Activated CD4-positive, alpha-beta T cell treated with anti-CD3 and anti-CD28 coated beads for 24 hours (primary cell): ENCODE measurements at places on chromosomes 2 and 18.

DNA sequence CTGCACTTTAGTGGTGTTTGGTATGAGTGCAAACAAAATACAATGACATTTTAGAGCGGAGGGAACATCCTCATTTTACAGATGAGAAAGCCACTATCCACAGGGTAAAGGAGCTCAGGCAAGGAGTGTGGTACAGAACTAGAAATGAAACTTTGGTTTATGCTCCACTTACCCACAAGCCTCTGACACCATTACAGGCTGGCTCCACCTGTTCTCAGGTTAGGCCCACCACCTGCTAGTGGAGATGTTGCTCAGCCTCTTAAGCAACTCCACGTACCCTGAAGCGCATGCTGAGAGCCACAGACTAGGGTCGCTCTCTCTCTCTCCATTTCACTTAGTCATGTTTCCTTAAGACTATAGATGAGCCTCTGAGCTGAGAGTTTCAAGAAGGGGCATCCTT is 130.0 kb downstream of the MBD2 start:
- no peak for DNase-seq

DNA sequence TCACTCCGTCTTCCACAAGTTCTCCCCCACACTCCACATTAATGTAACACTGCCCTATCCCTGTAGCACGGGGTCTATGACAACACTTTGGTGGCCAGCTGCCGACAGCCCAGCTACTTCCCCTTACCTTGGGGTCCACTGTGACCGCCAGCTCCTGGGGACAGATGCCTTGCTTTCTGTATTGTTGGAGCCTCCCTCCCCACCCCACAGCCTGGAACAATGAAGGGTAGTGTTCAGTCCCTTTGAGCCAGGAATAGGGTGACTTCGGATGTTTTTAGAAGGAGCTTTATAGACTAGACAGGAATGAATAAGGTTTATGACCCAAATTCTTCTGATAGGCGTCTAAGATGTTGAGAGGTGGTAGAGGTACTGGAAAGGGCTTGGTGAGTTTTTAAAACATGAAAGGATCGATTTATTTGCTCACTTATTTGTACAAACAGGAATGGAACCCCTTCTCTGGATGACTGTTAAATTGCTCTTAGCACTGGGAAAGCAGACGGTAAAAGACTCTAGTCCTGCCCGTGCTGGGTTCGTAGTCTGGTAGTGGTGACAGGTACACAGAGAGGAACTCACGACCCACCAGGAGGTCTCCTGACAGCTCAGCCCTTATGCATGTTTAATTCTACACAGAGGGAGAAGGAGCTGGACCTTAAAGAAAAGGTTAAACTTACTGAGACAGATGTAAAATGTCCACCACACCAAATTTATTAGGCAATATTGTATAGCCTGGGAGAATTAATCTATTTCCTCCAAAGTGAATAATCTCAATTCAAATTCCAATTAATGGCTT is 90.9 kb downstream of the MYCN start:
- no peak for DNase-seq

GRCh38 chr2:26475037-26475436 is 2.9 kb downstream of the OTOF start:
- no peak for DNase-seq

DNA sequence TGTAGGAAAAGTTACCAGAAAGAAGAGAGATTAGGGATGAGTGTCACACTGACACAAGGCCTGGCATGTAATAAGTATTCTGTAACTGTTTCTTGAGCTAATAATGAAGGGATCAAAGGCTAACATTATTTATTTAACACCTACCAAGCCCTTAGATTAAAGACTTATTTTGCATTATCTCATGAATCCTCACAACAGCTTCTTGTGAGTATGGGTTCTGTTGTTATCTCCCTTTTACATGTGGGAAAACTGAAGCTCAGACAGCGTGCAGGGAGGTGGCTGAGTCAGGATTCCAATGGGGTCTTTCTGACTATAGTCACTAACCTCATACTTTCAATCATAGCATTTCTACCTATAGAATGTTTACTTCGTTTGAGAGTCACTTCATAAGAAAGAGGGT is 79.0 kb upstream of the PROKR1 start:
- no peak for DNase-seq

DNA sequence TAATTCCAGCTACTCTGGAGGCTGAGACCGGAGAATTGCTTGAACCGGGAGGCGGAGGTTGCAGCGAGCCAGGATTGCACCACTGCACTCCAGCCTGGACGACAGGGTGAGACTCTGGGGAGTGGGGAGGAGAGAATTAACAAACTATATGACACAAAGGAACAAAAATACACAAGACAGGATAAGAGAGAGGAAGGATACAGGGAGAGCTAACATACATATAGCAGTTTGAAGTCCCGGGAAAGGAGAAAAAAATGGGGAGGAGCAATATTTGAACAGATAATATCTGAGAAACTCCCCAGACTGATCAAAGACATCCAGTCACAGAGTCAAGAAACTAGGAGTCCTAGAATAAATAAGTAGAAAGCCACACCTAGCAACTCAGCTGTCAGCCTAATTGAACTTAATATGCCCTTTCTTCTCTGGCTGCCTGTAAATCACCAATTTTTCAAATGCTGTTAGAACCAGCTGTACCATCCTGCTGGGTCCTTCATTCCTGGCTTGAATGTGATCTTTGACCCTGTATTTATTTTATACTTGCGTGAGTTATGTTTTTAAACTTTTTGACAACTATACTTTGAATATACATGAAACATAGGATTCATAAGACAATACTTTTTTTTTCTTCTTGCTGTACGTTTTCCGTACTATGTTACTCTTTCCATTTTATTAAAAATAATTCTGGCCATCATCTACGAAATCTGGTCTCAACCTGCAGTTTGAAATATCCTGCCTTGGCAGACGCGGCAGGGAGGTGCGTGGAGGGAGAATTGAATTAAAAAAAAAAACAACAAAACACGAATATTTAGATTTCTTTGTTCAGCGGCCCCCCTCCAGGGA is 876 bp upstream of the CYP27A1 start:
- no peak for DNase-seq

GRCh38 chr2:163351143-163351542 is 384.7 kb downstream of the FIGN start:
- DNase-seq, result no peak

DNA sequence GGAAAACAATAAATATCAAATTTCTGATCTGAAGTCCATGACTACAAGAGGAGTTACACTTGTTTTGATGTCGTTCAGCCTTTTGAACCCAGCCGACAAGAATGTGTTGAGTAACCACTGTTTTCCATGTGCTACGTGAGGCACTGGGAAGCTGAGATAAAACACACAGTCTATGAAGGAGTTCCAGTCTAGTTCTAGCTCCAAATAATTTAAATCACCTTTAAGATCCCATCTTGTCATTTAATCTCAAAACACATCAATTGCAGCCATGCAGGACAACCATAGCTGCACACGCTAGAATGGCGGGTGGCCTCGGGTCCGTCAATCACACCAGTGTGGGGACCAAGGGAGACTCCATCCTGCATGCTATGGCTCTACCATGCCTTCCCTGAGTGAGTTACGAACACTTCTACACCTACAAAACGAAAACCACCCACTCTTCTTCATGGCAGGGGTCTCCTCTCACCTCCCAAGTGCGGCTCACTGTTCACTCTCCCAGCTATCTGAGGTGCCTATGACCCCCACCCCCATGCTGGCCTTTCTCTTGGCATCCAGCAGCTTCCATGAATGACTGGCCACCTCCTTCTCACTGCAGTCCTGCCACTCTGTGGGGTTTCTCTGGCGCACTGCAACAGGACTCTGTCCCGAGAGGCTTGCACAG is 3.8 kb downstream of the FHL2 start:
- DNase-seq, result no peak

GRCh38 chr18:64238076-64238475 is 89.2 kb upstream of the LINC00305 start:
- no peak for DNase-seq

GRCh38 chr18:75130591-75131328 is 78.2 kb downstream of the PTGR3 start:
- no peak for DNase-seq

DNA sequence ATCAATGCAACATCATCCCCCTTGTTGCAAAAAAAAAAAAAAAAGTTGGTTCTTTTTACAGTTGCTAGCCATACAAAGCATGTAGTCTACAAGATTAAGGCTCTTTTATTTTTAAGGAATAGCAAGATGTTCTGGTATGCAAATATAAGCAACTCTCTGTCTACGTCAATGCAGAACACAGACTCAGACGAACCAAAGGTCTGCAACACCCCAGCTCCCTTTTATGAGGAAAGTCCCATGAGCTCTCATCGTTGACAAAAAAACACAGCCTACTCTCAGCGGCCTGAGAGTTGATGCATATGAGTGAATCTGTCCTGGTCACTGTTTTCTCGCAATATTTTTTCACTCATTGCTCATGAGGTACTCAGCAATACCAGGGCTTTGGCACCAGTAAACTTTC is 112.9 kb downstream of the STK39 start:
- DNase-seq, result no peak

DNA sequence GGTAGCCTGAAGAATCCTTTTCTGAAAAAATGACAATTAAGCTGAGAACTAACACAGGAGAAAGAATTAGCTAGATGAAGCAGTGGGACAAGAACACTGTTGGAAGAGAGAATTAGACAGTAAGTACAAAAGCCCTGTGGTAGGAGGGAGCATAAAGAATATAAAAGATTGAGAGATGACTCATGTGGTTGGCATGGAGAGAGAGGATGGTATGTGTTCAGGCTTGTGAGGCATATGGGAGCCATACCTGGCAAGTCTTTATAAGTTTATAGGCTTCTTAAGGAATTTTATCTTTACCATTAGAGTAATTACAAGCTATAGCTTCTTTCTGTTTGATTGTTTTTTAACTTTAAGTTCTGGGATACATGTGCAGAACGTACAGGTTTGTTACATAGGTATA is 325.0 kb downstream of the ARL6IP6 start:
- no peak for DNase-seq

- DNase-seq, result no peak
Measured at GRCh38 chr2:11133238-11133935, 21.9 kb upstream of the SLC66A3 start.

GRCh38 chr2:178448968-178449661 is 1.9 kb downstream of the PRKRA start:
- no peak for DNase-seq
